ENCODE measurements at places on chromosomes 1 and 21.

DNA sequence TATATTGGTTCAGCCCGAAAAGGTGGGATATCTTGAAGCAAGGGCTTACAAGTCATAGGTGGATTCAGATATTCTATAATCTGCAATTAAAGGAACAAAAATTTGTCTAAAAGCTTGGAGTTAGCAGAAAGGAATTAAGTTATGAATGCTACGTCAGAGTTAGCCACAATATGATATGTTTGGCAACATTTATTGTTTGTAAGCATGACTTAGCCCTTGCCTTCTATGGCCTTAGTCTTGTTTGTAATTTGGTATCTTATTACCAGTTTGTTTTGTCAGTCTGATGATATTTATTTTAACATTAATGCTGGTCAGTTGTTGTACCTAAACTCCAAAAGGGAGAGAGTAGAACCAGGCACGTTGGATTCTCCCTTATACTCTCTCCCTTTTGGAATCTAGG, 43.1 kb upstream of the SUCO start:
- DNase-seq, result no peak

DNA sequence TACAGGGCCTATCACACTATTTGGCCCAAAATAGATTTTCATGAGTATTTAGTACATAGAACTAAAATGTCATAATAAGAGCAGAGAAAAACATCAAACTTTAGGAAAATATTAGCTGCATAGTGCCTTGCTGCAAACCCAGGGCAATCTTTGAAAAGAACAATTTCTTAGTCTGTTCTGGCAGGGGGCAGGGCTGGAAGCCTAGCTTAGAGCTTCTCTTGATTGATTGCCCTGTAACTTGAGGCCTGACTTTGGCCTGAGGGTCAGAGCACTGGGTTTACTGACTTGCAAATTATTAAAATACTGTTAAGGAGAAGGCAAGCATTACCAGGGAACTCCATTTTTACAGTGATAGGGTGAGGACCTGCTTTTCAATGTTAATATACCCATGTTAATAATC, 115.8 kb upstream of the SPAG17 start:
- DNase-seq, result no peak

- DNase-seq, result no peak
Observed at GRCh38 chr1:39987869-39988268, 32.9 kb downstream of the MFSD2A start.

DNA sequence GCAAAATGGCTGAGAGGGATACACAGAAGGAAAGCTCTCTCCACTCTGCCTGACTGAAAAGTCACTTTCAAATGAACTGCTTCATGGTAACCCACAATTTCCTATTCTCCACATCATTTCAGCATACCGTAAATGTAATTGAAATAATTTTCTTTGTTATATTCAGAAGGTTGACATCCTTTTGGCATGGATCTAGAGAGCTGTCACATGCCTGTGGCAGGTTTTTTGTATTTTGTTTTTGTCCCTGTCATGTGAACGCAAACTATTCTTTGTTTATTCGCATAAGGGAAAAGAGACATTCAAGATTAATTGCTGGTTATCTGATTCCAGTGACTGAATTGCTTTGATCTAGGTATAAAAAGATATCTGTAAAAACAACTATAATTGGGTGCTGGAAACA, 1808.1 kb downstream of the NCAM2 start:
- no peak for DNase-seq

DNA sequence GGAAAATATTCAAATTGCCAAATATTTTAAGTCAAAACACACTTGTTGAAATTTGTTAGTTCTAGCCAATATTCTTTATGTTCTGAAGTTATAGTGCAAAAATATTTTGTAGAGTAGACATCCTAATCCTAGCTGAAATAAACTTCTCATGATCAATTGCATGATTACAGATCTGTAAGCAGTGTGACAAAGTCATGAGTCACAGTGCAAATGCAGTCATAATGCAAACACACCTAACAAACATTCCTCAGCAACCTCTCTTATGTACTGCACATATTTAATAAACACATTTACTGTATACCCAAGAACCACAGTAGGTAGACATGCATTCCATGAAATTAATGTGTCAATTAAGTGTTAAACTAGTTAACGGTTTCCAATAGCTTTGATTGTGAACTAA, 1857.4 kb downstream of the NCAM2 start:
- no peak for DNase-seq

DNA sequence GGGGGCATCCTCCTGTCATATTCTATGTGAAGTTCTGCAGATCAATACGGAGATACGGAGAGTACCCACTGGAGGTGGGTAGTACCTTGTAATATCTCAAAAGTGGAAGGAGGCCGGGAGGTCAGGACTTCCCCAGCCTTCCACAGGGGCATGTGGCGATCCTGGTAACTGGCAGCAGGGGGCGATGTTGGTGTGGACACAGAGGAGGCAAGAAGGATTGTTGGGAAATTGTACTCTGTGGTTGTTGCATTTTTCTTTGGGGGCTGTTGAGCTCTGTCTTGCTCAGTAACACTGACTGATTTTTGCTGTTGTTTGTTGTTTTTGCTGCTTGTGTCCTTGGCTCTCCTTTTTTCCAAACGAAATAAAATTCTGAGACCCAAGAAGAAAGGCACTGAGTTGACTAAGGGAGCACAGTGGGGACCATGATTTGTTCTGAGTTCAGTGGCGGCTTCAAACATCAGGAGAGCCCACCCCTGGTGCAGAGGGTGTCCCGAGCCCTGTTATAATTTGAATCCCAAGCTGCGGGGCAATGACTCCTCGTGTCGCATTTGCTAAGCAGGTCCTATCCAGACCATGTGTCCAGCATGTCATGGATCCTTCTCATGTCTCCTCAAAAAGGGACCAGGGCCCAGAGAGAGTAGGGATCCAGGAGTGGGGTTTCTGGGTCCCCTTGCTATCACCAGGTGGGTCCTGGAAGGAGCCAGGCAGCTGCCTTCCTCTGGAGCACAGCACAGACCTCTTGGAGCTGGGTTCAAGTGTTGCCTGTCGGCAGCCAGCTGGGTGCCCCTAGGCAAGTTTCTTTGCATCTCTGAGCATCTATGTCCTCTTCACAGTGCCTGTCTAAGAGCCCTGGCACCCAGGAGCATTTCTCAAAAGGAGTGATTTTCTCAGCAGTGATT, 22.8 kb downstream of the LHX4 start:
- peak; percentile 87 for DNase-seq

- no peak for DNase-seq
Observed at GRCh38 chr1:220363196-220363837, 91.1 kb upstream of the RAB3GAP2 start.

Data from GM13976 (cell line).